ENCODE measurements at places on chromosomes 12 and 14.
A peak's percentile ranks its signal among the peaks of the same experiment; 100 is the strongest.

- DNase-seq, result no peak
These were observed at the start of gene NUAK1 for GRCh38 chr12:106138633-106139421. Gene NUAK1, minus strand, starts transcription at chr12:106138954. Its CDS starts 301 bp downstream, at chr12:106138653.

DNA sequence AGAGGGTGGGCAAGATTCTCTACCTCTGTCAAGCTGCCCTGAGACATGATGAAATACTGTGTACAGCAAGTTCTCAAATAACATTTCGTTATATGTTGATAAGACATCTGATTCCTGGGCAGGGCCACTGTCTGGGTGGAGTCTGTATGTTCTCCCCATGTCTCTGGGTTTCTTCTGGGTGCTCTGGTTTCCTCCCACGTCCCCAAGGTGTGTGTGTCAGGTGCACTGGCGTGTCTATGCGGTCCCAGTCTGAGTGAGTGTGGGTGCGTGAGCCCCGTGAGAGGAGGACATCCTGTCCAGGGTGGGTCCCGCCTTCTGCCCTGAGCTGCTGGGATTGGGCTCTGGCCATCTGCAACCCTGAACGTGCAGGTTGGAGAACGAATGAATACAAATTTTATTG lies 29.6 kb downstream of the KCTD10 start:
- DNase-seq, result no peak

DNA sequence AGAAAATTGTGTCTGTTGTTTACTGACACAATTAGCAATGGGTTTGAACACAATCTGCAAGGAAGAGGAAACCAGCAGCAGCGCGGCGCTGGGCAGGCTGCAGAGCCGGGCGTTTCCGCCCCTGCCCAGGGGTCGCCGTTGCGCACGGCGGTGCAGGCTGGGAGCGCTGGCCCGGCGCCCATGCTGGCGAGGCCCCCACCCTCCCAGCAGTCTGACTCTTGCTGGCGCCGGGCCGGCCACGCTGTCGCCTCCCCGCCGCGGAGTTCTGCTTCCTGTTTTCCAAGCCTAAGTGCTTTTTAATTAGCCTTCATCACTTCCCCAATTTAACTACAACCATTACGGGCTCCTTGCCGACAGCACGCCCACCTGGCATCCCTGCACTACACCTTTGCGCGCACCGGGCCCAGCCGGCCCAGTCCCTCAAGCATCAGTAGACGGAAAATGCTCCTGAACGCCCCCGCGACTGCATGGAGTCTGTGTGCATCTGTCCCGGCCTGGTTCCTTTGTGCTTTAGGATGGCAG lies 212.1 kb downstream of the GXYLT1 start:
- DNase-seq, result peak; percentile 97

DNA sequence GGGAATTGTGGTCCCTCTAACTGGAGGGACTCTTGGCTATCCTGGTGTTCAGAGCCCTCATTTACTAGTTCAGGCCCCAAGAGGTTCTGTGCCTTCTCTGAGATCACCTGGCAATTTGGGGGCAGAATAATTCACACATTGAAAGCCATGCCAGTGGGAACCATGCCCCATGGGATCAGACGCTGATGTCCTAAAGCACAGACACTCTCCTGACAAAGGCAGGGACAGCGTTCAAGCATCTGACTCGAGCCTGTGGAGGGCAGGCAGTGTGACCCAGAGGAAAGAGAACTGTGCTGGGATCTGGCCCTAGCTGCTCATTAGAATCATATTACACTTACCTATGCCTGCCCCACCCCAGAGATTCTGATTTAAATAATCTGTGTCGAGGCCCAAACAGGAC lies 2.4 kb upstream of the ASB2 start:
- DNase-seq, result no peak

- DNase-seq, result no peak
These were observed 129.1 kb downstream of the TMEM117 start for GRCh38 chr12:43964961-43965360.

GRCh38 chr14:26773906-26774593 lies 176.2 kb upstream of the NOVA1 start:
- no peak for DNase-seq

GRCh38 chr12:6666211-6666610 lies 3.3 kb upstream of the ING4 start:
- DNase-seq, result no peak

DNA sequence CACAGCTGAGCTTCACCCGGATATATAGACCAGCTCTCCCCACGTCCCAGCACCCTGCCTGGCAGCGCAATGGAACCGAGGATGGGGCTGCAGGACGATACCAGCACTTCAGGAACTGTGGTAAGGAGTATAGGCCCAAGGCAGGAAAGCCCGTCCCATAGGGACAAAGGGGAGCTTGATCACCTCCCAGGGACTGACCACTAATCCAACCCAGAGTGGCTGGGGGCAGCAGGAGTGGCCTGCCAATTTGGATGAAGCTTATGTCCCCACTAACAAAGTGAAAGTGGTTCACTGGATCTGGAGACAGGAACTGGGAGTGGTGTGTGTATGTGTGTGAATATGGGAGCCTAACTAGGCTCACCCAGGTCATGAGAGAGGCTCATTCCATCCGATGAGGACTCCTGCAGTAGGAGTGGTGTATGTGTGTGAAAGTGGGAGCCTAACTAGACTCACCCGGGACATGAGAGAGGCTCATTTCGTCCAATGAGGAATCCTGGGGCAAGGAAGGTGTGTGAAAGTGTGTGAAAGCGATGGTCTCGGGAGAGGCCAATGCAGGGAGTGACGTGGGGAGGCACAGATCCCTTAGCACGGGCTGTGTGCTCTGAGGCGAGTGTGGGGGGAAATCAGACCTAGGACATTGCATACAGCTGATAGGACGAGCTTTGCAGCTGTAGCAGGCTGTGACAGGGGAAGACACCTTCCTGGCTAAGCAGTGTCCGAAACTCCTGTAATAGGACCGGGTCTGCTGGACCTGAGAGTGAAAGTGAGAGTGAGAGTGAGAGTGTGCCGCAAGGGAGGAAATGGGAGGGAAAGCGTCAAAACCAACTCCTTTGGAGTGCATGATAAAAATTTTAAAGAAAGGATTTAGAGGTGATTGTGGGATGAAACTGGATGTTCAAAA lies 25.7 kb downstream of the KLRK1 start:
- no peak for DNase-seq

DNA sequence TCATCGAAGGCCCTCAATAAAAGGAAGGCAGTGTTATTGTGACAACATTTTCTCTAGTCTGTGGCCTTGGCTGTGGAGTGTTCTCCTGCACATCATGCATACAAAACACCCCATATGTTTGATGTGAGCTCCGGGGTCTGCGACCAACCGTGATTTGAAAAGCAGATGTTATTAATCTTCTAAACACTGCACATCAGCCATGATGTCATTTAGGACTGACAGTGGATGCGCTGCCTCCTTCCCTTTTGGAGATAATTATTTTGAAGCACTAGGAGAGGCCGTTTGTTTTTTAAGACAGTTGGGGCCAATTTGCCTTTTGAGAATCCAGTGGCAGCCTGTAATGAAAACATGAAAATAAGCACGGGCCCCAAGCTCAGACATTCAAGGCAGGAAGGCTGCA lies 1041.6 kb downstream of the BCL11B start:
- no peak for DNase-seq

DNA sequence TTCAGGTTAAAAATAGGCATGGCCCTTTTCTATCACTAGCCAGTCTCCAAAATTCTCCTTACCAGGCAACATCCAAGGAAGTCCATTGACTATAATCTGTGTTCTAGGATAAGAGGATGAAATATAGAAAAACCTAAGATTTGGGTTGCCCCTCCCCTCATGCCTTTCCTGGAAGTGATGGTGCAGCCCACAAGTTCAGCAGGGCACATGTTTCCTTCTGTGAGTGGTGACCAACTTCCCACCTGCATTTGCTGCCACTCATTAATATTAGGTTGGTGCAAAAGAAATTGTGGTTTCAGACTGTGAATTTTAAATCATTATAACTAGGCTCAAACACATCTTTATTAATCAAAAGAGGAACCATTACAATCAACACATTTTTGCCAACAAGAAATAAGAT lies 250.5 kb upstream of the FKBP4 start:
- no peak for DNase-seq
